ENCODE measurements at places on chromosomes 11 and 22. TPM values are rescaled to one million over a fixed set of nuclear protein-coding genes. Genes with fewer than 3 reads are reported as not detected.

P2RY2 gene
- total RNA-seq: 25.6 TPM

FOLH1 gene
- 6.1 TPM for total RNA-seq

TP53I11 gene
- 36.9 TPM for total RNA-seq

CDC45 gene
- total RNA-seq: 6.3 TPM

CRYBB2 gene
- 0.82 TPM for total RNA-seq

ZNF70 gene
- total RNA-seq: 4.6 TPM

GLYATL2 gene
- 1.2 TPM for total RNA-seq

OR2D2 gene
- total RNA-seq: not detected

RAPSN gene
- total RNA-seq: 55.2 TPM

OR2AG1 gene
- total RNA-seq: not detected

NLRP14 gene
- total RNA-seq: 0.21 TPM

PYGM gene
- total RNA-seq: 584 TPM
